Aorta (tissue), 5 donors: ENCODE measurements at places on chromosomes 16 and 17. TPM values are rescaled to one million over a fixed set of nuclear protein-coding genes. Genes with fewer than 3 reads are reported as not detected.

DNA sequence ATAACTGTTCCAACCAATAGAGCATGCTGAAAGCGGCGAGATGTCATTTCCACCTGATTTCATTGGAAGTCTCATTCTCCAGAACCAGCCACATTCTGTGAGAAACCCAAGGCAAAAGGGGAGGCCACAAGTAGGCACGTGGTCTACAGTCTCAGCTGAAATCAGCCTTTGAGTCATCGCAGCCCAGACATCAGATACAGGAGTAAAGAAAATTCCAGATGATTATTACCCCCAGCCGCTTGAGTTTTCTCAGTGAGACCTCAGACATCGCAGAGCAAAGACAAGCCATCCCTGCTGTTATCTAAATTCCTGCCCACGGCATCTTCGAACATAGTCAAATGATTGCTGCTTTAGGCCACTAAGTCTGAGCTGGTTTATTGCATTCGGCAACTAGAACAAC is 23.1 kb downstream of the STAT3 start:
- H3K4me3 ChIP-seq: no peak overlapping the region
- H3K27ac ChIP-seq: peak overlapping the region; percentile 88
- peaks cover 14% of the 10 kb centered on the region for H3K4me1 ChIP-seq
- H3K36me3 ChIP-seq: no peaks in the 10 kb centered on the region

GRCh38 chr17:49742166-49742638 is 21.7 kb downstream of the FAM117A start:
- peaks cover 4% of the 10 kb centered on the region for H3K4me1 ChIP-seq
- no peak overlapping the region for H3K4me3 ChIP-seq
- H3K36me3 ChIP-seq: no peaks in the 10 kb centered on the region
- H3K27me3 ChIP-seq: no peaks in the 10 kb centered on the region

Gene GDPD1
- total RNA-seq: 3.8 TPM

Gene DDX5
- total RNA-seq: 901 TPM

GRCh38 chr16:11049396-11050059 is 105.2 kb downstream of the CLEC16A start:
- no peak for DNase-seq
- H3K4me1 ChIP-seq: no peaks in the 10 kb centered on the region
- no peaks in the 10 kb centered on the region for H3K27me3 ChIP-seq
- H3K4me3 ChIP-seq: no peak overlapping the region
- H3K27ac ChIP-seq: no peak overlapping the region

Gene PTX4
- total RNA-seq: 0.33 TPM

Gene AHSP
- 4.7 TPM for total RNA-seq

Gene SLC5A11
- not detected for total RNA-seq

Gene CFAP97D1
- total RNA-seq: not detected
